ENCODE measurements at places on chromosomes 7 and 10. TPM values are rescaled to one million over a fixed set of nuclear protein-coding genes. Genes with fewer than 3 reads are reported as not detected.
A peak's percentile ranks its signal among the peaks of the same experiment; 100 is the strongest.

- DNase-seq = no peak
Observed at GRCh38 chr7:148849393-148850098, 34.5 kb downstream of the EZH2 start.

Gene SPDYE6
- not detected for total RNA-seq

- no peak for DNase-seq
Observed at GRCh38 chr10:71729161-71729636, 9.6 kb upstream of the C10orf105 start.

- DNase-seq = no peak
Observed at GRCh38 chr7:52705768-52706167, 329.7 kb upstream of the POM121L12 start.

DNA sequence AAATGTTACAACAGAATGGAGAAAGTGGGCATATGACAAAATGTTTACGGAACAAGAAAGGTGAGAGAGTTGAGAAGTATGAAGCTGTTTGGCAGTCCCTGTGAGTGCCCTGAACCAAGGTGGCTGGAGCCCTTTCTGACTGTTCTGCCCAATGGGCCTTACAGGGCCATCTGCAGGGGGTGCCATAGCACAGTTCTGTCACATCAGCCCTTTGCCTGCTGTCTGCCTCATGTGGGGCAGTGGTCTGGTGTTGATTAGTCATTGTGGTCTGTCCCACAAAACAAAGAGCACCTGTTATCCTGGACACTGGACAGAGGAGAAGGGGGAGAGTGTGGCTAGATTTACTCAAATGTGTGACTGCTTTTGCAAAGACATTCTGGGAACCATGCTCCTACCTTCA lies 51.5 kb upstream of the OSBPL3 start:
- no peak for DNase-seq

GRCh38 chr7:117777335-117778142 lies 95.7 kb downstream of the CTTNBP2 start:
- no peak for DNase-seq

DNA sequence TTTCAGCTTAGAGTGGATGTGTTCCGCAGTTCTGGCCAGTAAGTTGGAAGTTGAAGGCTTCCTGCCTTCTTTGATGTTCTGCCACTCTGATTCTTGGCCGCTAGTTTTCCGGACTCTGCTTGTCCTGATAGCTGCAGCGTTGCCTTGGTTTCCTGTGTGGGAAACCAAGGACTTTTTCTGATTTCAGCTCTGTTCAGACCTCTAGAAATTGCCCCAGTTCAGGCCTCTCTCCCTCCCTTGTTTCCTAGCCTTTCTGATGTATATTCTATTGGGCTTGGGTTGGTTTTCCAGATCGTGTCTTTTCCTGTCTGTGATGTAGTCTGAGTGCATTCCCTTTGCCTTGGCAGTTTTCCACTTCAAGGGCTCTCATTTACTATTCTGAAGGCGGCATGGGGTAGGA lies 318.7 kb downstream of the BBS9 start:
- no peak for DNase-seq

GRCh38 chr10:30898964-30899363 lies 132.7 kb downstream of the ZNF438 start:
- DNase-seq = no peak

DNA sequence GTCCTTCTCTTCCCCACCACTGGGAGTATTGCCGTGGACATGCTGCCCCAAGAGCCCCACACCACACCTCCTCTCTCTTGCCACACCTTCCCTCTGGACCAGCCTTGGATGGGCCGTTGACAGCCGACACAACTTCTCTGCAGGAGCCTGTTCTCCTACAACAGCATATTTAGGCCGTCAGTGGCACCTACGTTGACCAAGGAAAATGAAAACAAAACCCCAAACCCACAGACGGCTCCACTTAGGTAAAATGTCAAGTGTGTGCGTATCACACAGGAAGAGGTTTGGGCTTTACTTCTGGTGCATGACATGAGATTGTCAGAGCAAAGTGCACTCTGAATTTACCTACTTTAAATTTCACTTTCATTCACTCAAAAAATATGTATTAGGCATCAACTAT lies 246.6 kb downstream of the ZMYND11 start:
- DNase-seq = no peak

- no peak for DNase-seq
Observed at GRCh38 chr10:118904286-118904685, 125.2 kb upstream of the NANOS1 start.

Gene GIMAP7
- total RNA-seq = 23.5 TPM

DNA sequence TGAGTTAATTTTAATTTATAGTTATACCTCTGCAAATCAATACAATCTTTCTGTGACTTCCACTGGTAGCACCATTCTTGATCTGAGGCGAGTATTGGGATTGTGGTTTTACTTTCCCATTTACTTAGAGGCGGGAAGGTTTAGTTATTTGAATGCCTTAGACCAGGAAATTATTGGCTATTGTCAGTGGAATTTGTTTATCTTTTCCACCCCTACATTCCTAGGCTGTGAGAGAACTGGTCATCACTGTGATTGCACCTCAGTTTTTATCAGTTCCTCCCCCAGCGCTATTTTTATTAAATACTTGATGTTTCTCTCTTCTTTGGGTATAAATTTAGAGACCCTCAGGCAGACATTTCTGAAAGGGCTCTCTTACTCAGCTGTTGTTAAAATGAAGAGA lies 29.9 kb downstream of the CDK14 start:
- DNase-seq = no peak

Gene KCNMA1
- 99.7 TPM for total RNA-seq

Gene SEMA4G
- 1.6 TPM for total RNA-seq

DNA sequence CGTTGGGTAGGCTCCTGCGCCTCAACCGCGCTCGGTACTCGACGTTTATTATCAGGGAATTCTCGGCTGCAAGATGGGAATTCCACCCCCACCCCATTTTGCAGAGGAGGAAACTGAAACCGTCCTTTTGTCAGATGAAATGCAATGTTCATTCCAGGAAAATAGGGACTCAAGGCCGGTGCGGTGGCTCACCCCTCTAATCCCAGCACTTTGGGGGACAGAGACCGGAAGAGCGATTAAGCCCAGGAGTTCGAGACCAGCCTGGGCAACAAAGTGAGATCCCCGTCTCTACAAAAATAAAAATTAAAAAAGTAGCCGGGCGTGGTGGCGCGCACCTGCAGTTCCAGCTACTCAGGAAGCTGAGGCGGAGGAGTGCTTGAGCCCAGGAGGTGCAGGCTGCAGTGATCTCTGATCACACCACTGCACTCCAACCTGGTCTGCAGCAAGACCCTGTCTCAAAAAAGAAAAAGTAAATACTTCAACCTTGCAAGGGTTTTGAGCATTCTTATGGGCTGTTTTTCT lies 720 bp upstream of the RFC2 start:
- DNase-seq = no peak

GRCh38 chr7:38312821-38313220 lies 39.4 kb upstream of the TARP start:
- no peak for DNase-seq

Gene POU6F2
- 0.19 TPM for total RNA-seq

Gene KIAA1217
- 20.3 TPM for total RNA-seq

Gene TFR2
- total RNA-seq = 0.57 TPM

DNA sequence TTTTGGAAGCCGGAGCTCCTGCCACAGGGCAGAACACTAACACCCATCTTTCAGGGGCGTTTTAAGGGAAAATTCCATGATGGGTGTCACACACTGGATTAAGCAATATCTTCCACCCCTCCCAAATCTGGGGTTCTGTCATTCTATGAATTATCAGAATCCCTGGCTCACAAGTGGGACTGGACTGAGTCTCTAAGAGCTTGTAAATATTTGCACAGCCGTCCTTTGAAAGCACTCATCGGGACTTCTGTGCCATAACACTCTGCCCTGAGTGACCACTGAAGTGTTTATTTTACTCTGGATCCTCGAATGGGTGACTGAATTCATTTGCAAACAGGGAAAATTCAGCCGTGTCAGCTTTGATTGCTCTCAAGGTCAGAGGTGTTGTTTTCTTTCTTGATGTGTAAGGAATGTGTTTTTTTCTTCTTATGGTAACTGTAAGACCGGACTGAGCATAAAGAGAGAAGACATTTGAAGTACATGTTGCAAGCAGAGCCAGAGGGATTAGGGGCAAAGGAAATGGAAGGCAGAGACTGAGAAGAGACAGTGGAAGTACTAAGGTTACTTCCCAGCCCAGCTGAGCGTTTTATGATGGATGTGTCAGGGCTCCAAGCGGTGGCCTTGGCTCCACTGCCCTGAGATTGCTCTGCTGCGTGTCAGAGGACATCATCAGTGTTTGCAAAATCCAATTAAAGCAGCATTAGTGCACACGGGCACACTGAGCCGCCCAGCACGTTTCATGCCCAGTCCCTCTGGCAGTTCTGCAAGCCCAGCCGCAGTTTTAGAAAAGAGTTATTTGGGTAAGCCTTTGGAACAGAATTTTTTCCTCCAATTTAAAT lies 17.7 kb upstream of the GTPBP4 start:
- DNase-seq = peak; percentile 48

Gene NKX2-3
- not detected for total RNA-seq

DNA sequence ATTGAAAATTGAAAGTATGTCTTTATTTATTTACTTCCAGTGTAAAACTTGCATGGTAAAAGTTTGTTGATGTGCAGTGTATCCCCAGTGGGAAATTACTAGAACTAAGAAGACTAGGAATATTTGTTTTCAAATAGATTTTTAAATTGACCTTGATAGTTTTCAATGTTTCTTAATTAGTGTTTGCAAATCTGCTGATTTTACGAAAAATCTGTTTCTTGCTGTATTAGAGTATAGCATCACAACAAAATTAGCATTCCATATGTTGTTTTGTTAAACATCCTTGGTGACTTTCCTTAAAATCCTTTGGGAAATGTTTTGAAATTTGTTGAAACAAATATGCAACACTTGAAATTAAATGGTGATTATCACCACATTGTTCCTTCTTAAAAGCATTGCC lies 425.9 kb downstream of the SUGCT start:
- no peak for DNase-seq

DNA sequence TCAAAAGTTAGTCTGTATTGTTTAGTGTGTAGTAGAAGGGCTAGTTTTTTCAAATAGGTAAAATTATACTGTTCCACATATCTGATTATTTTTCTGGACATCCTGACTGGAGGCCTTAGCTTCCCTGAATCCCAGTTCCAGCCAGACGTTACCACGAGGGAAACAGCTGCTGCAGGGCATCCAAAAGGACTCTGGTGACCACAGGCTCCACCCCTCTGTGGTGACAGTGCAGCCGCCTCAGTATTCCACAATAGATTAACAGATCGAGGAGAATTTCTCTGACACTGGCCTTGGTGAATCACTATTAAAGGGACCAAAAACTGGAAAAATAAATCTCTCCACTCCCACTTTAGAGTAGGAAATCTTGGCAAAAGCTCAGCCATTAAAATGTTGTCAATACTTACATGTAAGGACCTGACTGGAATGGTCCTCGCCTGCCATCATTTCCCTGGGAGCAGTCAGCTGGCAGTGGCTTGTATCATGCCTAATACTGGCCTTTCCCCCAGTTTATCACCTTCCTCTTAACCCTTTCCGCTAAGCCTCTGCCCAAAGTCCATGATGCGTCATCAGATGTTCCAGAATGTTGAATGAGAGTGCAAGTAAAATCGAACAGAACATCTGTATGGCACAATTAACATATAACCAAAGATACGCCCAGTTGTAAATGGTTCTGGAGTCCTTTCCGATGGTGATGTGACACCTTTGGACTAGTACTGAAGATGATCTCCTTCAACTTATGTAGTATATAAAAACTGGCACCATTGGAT lies 31.6 kb downstream of the ENO4 start:
- no peak for DNase-seq

Gene CHST12
- total RNA-seq = 28.3 TPM

Gene C10orf53
- not detected for total RNA-seq

GRCh38 chr7:99525713-99526440 lies 21.4 kb downstream of the ZKSCAN5 start:
- no peak for DNase-seq

DNA sequence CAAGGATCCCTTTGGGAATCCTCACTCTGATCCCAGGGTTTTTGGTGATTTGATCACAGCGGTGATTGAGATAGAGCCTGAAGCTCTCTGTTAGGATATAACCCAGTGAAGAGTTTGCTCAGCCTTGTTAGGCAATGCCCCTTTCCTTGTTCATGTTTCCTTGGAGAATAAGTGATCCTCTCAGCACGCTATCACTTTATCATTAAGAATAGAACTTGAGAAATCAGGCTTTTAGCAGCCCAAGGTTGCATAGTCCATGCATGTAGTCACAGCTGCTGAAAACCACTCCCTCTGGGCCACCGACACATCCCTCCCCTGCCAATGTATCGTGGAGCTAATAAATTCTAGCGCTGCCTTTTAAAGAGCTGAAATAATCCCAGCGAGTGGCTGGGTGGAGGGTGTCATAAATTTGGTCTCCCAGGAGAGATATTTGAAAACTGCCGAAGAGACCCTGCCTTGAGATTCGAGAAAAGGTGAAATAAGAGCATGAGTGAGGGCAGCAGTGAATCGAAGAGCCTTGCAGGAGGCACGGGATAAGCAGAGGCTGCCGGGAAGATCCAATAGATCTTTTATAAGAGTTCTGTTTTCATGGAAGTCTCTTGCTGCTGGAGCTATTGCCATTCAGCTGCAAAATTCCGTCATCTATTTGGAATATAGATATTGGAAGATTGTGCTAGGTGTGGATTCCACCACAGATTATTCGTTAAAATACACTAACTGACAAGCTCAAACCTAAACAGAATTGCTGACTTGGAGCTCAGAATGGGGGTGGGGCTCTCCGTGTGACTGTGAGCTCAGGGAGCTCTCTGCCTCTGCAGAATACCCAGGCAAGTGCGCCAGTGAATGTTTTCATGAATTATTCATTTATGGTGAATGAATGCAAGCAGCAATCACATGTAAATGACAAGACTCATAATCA lies 249.8 kb downstream of the TRIL start:
- no peak for DNase-seq

DNA sequence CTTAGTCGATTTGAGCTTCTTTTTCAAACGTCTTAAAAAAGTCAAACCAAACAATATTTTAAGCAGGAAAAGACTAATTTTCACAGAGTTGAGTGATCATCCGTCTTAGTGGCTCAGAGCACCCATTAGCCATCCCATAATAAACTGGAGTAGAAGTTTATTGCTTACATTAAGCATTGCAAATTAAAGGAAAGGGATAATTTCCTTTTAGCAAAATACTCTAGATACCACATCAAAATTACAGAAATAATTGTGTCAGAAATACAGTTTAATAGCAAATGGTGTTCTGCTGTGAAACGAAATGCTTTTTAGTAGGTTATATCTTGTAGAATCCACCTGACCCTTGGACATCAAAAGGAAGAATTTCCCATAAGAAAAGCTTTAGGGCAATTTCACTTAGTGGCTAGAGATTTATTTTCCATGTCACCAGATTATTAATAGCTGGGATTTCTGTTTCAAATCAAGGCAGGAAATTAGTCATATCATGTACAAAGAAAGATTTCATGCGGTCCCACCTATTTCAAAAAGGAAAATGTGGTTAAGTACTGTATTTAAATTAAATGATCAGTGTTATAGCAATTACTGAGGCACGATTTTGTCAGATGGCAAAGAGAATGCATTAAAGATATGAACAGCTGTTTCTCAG lies 96.2 kb downstream of the NPTX2 start:
- DNase-seq = no peak

All from posterior vena cava (tissue), 2 donors.